Suppressor macrophage treated with lipopolysaccharide for 4 hours (primary cell): ENCODE measurements at places on chromosomes 2 and 18.

- DNase-seq = no peak
These were observed 4.3 kb downstream of the THAP4 start for GRCh38 chr2:241632478-241633325.

DNA sequence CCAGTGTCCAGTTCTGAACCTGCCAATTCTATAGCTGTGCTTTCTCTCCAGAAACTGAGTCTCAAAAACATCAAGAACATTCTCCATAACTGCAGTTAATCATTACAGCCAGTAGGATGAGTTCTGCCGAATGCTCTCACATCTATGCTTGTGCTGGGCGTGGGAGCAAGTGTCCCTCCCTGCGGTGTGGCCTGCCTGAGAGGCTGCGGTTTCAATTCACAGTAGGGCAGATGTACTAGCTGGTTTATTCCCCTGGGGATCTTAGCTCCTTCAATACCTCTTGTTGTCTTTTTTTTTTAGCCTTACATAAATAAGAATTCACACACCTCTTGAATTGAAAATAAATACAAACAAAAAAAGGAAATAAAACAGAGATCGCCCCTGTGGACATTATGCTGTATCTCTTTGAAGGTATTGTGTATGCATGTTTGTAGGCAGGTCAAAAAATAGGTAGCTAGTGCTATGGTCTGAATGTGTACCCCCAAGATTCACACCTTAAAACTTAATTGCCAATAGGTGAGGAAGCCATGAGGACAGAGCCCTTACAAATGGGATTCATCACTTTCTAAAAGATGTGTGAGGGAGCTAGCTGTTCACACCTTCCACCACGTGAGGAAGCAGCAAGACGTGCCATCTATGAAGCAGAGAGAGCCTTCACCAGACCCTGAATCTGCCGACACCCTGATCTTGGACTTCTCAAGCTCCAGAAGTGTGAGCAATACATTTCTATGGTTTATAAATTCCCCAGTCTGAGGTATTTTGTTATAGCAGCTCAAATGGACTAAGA, 74.3 kb downstream of the BCL2L11 start:
- no peak for DNase-seq

DNA sequence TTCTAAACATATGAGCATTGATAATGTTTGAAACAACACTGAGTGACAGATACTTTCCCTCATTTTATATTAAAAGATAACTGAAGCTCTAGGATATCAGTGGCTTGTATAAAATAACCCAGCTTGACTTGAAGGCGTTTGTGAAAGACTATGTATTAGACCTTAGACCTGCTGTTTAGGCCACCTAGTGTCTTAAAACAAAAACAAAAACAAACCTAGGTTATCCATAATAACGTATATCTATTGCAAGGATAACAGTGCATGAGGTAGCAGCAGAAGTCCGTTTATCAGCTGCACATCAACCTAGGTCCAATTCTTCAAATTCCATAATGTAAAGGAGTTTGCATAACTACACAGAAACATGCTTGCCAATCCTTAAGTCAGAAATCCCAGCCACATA, 79.5 kb upstream of the MAP2 start:
- DNase-seq = no peak

DNA sequence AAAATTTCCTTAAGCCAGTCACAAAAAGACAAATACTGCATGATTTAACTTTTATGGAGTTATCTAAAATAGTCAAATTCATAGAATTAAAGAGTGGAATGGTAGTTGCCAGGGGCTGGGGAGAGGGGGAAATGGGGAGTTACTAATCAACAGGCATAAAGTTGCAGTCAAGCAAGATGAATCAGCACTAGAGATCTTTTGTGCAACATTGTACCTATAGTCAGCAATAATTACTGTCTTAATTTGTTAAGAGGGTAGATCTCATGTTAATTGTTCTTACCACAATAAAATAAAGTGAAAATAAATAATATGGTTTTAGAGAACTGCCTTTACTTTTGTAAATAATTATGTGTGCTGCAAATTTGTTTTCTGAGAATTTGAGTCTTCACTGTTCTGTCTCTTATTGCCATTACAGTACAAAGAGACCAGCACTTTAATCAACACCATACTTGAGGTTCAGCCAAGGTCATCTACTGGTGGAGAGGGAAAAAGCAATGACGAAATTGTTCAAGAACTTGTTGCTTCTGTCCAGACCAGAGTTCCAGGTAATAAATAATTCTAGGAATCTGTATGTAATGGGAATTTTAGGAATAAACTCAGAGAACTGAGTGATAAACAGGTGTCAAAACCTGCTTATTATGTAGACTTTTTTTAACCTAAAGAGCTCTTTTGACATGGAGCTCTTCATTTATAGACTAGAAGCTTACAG, 75.5 kb downstream of the TRABD2A start:
- DNase-seq = no peak

DNA sequence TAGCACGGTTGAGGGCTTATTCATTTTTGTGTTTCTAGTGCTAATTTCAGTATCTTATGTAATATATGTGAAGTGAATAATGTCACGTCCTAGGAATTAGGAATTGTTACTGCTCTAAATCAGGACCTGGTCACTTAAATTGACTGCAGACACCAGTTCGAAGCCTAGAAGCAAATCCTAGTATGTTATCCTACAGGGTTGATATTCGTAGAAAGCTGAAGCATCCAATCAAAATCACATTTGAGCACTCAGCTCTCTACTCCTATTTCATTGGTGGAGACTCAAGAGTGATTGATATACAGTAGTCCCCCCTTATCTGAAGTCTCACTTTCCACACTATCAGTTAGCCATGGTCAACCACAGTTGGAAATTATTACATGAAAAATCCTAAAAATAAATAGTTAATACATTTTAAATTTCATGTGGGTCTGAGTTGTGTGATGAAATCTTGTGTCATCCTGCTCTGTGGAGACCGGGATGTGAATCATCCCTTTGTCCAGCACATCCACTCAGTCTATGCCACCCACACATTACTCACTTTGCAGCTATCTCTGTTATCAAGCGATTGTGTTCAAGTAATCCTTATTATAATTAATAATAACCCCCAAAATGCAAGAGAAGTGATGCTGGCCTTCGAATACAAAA, 35.2 kb upstream of the SCN9A start:
- peak; percentile 84 for DNase-seq
